Left forelimb (tissue), 1 donor: ENCODE measurements at places on chromosomes 12 and 14.

DNA sequence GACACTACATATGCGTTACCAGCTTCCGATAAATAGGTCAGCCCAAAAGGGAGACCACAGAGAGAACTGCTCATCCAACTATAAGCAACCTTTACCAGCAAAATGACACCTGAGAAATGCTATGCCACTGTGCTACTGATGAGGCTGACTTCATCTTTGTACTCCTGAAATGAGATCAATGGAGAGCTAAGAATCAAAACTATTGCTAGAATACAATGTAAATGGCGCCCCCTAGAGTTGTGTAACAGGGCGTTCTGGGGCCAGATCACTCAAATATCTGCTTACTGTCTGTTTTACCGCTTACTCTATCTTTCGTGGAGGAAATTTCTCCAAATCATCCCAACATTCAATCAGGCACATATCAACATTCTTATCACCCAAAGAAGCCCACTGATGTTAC lies 4.6 kb downstream of the ZNF384 start:
- DNase-seq, result no peak

GRCh38 chr12:47781479-47782371 lies 8.7 kb downstream of the SLC48A1 start:
- no peak for DNase-seq

DNA sequence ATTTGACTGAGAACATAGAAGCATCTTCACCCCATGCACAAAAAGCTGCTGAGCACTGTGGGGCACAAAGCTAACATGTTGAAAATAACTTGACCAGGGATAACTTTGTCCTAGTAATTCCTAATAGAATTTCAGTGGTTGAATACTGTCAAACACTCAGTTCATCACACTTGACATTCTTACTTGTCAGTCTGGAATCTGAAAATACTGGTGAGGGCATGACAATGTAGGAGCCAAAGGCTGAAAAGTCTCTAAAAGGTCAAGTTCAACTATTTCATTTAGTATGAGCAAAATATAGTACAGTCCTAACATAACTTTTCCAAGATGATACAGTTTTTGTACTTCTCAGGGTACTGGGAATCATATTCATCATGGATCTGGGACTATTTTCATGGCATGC lies 504.4 kb upstream of the LMO3 start:
- no peak for DNase-seq

GRCh38 chr14:78997811-78998210 lies 827.6 kb downstream of the NRXN3 start:
- peak; percentile 69 for DNase-seq

DNA sequence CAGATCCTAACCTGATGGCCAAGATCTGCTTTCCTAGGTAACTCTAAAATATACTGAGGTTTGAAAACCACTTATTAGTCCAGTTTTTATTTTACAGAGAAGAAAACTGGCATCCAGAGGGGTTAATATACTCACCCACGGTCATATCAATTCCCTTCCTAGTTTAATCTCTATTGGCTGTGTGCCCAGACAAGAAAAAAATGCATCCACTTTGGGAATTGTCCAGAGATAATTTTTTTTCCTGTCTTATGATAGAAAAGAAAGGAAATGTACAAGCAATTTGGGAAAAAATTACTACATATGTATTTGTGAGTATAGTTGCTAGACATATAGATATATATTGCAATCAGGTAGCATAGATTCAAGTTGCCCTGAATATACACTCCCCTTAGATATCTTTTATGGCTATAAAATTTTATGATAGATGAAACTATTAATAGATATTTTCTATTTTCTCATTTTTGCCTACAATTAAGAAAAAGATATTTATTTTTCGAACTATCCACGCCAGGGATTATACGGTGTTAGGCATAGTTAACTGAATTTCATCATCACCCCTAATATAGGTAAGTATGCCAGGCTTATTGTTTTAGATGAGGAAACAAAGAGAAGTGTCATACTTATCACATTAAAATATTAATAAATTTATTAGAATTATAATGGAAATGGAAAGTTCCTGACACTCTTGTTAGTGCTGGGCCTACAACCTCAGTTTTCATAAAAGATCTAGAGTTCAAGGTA lies 100.5 kb upstream of the SLC38A2 start:
- DNase-seq, result no peak

- no peak for DNase-seq
Measured at GRCh38 chr12:102961466-102961855, 4.0 kb downstream of the ASCL1 start.
